ENCODE measurements at places on chromosomes 5 and 9.

DNA sequence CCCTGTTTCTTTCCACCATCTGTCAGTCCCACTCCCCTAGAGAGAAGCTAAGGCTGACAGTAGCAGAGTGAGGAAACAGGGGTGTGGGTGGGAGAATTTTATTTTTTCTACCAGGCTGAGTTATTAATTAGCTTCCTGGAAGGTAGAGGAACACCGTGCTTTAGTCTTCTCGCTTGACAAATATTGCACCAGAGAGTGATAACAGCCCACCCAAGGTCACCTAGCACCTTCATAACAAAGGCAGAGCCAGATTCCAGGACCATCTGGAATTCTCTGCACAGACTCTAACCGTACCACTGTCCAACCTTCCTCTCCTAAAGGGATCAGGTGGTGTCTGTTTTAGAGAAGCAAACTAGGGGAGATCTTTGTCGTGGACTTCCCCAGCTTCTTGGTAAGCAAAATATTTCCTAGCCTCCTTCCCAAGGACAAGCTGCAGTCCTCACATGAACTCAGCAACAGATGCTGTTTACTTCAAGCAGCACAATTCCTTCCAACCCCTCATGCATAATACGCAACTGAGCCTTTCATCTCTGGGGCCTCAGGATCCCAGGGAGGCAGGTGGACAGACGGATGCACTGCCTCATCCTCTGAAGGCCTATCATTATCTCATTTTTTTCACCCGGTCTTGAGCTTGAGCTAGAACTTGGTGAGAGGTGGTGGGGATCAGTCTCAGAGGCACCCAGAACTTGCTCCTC, 308.7 kb upstream of the BRINP1 start:
- DNase-seq = no peak

DNA sequence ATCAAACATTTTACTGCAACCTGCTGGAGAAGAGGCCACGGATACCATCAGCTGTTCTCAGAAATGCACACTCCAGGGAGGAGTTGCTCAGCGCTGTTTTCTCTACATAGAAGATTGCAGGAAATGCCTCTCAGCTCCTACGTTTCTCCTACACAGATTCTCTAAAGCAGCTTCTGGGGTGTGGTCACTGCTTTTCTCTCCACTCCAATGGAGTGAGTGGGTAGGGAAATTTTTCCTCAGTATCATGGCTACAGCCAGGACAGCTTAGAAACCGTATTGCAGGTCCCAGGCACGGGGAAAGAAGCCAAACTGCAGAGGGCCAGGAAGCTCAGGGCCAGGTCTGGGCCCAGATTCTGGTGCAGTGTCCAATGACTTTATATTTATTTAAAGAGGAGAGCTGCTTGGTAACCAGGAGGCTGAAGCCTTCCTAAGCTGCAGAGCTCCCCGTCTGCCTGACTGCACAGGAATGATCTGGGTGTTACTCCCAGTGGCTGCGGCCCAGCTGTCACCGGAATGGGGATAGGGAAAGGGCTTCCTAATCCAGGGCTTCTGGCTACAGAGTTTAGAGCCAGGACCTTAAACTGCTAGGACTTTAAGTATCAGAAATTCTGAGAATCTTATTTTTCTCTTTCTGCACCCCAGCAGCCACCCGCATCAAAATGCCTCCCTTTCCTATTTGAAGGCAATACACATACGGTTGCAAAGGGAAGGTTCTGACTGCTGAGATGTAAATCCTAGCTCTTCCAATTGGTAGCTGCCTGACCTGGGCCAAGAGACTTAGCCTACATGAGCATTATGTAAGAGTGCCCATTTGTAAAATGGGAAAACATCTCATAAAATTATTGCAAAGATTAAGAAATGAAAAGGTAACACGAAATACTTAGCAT, 1.4 kb upstream of the SPTAN1 start:
- DNase-seq = no peak

DNA sequence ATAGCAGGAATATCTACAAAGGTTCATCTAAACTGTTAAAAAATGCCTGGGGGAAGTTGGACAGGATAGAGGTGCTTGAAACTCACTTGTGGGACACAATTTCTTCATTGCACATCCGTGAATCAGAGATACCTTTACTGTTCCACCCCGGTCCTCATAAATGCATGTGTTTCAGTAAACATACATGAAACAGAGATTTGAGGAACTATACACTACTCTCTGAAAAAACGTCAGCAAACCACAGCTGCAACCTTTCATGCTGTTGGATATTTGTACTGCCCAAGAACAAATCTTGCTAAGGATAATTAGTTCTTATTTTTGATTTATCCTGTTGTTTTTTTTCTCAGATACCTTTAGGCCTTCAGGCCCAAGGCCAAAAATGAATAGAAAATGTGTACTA, 337.3 kb downstream of the KDM4C start:
- no peak for DNase-seq

DNA sequence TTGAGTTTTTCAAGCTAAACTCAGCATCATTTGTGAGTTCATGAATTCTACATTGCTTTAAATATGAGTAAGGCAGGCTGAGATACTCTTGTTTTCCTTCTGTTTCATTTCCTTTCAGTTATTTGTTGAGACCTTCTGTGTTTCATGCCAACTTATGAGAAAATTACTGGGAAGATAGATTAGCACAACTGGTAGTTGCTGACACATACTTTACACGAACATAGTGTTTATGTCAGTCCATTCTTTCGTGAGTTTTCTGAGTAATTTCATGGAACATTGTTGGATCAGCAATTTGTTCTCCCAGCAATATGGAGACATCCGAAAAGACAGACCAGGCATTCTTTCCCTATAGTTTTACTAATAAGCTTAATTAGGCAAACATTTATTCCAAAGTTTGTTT, 102.0 kb upstream of the SMC5 start:
- no peak for DNase-seq

DNA sequence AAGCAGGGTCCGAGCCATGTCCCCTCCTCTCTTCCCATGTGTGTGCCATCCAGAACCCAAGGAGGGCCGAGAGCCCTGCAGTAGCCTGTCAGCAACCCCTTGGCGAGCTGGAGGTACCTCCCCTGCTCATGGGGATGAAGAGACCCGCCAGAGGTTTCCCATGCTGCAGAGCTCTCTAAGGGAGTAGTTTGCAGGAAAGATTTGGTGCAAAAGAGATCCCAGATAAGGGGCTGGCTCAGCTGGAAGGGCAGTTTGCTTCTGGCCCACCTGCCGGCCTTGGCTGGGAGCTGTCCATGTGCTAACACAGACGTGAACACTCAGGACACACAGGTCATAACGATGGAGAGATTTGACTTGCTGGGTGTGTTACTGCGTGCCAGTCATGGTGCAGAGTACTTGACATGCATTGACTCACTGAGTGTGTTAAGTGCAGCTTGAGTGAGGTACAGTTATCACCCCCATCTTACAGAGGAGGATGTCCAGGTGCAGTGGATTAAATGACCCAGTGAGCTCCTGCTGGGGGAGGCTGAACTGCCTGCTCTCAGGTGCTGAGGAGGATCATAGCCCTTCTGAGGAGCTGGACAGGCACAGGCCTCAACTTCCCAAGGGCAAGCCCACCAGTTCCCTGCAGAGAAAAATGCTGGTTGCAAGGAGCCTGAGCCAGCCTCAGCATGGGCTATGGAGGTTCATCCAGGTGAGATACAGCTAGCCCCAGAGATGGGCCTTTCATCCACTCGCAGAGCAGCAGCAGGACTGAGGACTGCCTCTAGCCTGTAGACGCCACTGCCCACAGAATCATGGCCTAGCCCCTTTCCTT, 6.3 kb upstream of the SLC25A48 start:
- DNase-seq = no peak

DNA sequence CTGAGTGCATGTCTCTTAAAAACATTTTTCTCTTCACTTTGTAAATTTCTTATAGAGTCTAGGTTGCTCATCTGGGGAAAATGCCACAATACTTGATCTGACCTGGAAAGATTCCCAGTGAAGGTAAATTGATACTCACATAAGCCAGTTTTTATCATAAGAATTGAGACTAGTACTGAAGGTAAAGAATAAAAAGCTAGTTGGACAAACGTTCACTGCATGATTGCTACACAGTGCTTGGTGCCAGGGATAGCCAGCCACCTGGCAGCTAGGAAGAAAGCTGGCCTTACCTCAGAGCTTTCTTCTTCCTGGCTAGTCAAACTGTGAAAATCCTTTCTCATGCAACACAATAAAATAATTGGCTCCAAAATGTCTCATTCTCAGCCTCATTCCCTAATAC, 77.1 kb downstream of the MUSK start:
- no peak for DNase-seq

- DNase-seq = no peak
Observed at GRCh38 chr5:4939042-4939781, 200.9 kb upstream of the ADAMTS16 start.

DNA sequence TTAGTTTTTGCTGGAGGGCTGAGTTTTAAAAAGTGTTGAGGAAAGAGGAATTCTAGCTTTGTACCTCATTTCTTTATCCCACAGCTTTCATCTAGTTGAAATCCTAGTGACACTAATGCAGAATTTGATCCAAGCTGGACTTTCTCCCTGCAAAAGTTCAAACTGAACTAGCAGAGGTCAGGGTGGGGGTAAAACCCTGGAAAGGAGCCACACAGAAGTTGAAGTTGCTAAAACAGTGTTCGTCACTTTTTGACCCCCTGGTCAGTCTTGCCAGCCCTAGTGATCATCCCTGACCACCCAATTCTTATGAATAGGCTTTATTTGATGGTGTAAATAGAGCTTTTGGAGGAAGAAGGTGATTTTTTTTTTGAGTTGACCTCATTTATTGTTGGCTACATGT, 390.4 kb downstream of the TMEM38B start:
- DNase-seq = no peak

DNA sequence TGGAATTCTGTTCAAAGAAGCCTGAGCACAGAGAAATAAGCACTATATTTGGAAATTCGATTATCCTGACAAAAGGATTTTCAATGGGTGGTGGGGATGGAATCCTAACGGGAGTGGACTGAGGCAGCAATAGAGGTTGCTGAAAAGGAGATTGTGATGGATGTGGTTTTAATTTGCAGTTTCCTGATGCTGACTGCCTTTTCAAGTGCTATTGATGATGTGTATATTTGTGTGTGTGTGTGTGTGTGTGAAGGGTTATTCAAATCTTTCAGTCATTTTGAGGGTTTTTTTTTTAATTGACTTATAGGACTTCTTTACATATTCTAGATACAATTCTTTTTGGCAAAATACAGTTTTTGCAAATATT, 614.5 kb downstream of the HINT1 start:
- no peak for DNase-seq

GRCh38 chr9:19050637-19051591, 1.7 kb downstream of the RRAGA start:
- no peak for DNase-seq

DNA sequence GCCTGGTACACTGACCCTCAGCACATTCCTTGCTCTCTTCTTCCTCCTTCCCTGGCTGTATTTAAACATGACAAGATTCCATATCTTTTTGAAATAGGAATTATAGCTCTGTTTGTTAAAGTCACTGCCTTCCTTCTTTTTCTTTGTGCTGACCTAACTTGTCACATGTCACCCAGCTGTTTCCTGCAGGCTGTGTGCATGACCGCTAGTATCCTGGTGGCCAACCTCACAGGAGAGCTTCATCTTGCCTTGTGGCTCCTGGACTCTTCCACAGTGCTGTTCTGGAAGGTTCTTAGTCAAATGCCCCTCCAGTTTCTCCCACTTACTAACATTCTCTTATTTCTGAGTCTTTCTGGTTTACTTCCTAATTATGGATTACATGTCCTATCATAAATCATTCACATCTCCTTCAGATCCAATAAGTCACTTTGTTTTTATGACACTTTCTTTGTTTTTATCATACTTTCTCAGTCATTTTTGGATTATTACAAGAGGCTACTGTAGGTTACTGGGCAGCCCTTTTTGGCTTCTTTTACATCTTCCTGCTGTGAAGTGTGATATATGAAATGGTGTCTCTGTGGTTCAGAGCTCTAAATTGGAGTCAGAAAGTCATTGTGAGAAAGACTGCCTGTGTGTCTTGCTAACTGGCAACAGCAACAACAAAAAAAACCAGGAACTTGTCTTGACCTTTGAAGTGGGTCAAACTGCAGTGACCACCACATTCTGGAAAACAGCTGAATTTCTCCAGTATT, 463.6 kb upstream of the DAP start:
- peak; percentile 13 for DNase-seq

DNA sequence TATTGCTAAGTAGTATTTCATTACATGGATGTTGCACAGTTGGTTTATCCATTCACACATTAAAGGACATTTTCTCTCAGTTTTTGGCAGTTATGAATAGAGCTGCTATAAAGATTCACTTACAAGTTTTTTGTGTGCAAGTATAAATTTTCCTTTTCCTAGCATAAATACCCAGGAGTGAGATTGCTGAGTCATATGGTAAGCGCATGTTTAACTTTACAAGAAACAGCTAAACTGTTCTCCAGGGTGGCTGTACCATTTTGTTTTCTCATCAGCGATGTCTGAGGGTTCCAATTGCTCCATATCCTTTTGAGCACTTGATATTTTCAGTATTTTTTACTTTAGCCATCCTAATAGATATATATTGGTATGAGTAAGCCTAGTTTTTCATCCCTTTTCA, 16.4 kb upstream of the ABCA1 start:
- DNase-seq = no peak

DNA sequence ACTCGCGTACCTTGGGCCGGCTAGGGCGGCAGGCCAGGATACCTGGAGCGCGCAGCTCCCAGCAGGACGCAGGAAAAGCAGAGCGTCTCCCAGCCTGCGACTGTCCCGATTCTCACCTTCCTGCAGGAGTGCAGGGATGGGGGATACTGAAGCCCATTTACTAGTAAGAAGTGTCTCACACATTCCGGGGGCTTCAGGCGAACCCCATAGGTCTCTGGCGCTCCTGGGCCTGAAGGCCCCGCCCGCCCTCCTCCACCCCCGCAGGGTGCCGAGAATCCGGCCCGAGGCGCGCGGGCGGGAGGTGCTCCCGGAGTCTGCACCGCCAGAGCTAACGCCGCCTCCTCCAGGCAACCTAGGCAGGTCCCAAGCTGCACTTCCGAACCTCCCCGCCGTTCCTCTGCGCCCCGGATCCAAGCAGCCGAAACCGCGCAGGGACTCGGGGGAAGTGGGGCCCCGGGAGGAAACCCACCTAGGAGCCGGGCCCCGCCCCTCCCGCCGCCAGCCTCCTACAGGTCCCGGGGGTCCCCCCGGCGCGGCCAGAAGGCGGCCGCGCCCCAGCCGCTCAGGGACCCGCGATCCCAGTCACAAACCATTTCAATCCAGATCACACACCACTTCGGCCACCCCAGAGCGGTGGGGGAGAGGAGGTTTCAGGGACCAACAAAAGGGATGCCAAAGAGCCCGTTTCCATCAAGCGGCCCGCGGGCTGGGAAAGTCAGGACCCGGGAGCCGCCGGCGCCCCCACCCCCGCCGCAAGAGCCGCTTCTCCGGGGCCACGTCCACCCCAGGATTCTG, 1.2 kb downstream of the ROR2 start:
- peak; percentile 56 for DNase-seq

DNA sequence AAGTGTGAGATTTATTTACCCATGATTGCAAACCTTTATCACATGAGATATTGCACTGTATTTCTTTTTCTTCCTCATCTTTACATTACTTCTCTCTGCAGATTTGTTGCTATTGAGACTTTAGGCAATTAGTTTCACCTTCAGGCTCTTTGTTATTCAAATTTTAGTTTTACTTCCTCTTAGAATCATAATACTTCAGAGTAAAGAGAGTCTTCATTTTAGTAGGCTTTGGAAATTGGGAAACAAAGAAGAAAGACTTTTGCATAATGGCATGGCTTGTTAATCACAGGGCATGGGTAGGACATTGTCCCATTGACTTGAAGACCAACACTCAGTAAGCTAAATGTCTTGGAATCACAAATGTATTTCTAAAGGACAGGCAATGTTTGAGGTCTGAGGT, 1.2 kb upstream of the PCDHGA5 start:
- DNase-seq = no peak

- DNase-seq = no peak
Observed at GRCh38 chr9:130945173-130945572, 6.1 kb upstream of the FIBCD1 start.
